ENCODE measurements at places on chromosomes 13 and 19.

DNA sequence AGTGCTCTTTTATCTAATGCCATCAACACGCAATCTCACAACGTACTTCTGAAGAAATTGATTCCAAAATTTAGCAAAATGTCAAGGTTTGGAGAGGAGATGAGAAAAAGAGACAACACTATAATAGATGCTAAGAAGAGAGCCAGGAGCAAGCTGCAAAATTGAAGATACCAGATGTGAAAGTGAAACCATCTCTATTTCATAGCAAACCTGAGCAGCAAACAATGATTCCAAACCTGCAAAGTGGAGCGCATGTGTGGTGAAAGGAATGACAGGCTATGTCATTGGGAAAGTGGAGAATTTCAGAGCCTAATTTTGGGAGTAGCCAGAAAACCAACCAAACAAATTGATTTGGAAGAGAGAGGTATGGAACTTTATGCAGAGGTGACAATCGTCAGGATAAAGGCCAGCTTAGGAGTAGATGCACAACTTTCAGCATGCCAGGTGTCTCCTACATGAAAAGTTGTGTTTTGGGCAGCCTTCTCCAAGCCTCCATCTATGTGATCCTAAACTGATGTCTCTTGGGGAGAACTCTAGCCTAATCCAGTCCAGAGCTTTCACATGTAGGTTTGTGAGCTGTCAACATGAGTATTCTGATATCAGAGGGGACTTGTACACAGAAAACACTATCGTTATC lies 158.4 kb upstream of the FNDC3A start:
- no peak for DNase-seq

- no peak for DNase-seq
Measured at GRCh38 chr19:55289117-55289796, 5.5 kb downstream of the BRSK1 start.

DNA sequence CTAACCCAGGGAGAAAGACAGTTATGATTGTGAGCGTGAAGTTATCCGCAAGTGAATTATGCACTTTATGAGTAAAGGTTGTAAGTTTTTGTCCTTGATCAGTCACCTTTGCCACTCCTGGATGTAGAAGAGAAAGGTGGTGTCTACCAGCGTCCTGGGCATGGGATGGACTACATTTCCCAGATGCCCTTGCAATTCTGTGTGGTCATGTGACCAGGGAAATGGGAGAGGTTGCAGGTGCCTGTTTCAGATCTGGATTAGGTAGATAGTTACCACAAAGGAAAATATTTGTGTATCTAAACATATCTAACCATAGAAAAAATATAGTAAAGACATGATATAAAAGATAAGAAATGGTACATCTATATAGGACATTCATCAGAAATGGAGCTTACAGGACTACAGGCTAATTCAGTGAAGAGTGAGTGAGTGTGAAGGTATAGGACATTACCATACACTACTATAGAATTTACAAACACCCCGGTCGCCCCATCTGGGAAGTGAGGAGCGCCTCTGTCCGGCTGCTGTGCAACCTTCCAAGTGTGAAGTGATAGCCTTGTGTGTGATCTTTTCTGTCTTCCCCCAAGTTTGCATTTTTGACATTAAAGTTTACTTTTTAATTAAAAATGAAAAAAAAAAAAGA lies 51.6 kb upstream of the CACNA1A start:
- DNase-seq, result no peak

DNA sequence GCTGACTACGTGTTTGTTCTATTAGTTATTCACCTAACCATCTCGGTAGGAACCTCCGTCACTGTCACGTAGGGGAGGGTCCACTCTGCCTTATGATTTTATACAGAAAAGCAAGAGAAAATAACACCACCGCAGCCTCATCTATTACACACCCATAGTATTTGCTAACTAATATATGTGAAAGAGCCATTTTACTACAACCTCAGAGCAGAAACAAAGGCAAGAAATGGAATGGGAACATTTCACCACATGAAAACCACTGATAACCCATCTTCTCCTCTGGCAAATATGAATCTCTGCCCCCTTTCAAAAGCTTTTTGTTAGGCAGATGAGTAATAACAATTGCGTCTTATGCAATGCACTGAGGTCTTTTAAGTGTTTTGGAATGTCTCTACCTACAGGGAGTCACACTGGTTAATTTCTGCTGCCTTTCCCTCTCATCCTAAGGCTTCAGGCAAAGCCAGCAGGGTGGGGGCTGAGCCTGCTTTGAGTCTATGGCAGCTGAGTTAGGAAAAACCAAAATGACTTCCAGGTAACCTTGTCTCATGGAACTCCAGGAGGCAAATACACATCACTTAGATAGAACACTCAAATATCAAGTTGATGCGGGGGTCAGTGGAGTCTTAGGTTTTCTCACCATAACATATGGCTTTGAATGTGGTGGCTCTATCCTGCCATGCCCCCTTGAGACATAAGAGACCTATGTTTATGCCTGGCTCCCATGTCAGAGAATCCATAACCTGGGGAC lies 15.0 kb downstream of the TSHZ3 start:
- no peak for DNase-seq

GRCh38 chr13:109412283-109412901 lies 374.0 kb downstream of the IRS2 start:
- no peak for DNase-seq

DNA sequence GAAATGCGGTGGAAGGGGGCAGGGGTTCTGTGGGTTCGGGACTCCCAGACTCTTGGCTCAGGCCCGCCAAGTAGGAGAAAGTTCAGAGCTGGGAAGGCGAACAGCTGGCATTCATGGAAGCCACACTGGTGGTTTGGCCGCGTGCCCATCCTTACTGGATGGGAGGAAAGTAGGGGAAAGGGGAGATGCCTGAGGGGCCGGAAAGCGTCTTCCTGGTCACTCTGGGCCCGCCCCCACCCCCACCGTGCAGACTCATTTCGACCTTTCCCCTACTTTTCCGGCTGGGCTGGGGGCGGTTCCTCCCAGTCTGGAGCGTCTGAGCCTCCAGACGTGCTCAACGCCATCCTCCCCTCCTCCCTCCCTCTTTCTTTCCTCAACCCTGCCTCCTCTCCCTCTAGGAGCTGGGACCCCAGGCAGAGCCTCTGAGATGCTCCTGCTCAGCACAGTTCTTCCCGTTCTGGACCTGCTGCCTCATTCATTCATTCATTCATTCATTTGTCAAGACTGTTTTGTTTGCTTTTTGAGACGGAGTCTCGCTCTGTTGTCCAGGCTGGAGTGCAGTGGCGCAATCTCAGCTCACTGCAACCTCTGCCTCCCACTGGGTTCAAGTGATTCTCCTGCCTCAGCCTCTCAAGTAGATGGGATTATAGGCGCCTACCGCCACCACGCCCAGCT lies 3.5 kb downstream of the ANGPTL4 start:
- DNase-seq, result no peak

- no peak for DNase-seq
Measured at GRCh38 chr13:113548171-113548641, 36.3 kb upstream of the TFDP1 start.

GRCh38 chr19:15563325-15563794 lies 51.7 kb upstream of the CYP4F8 start:
- no peak for DNase-seq

- DNase-seq, result no peak
Measured at GRCh38 chr13:112234131-112234875, 141.9 kb upstream of the SPACA7 start.

- DNase-seq, result no peak
Measured at GRCh38 chr19:19078801-19079200, 15.0 kb downstream of the SLC25A42 start.

GRCh38 chr19:49589502-49589905 lies 1.5 kb upstream of the PRR12 start:
- DNase-seq, result no peak

GRCh38 chr13:106426909-106427308 lies 108.6 kb downstream of the EFNB2 start:
- DNase-seq, result no peak

- no peak for DNase-seq
Measured at GRCh38 chr13:44697058-44697457, 120.9 kb upstream of the TSC22D1 start.

DNA sequence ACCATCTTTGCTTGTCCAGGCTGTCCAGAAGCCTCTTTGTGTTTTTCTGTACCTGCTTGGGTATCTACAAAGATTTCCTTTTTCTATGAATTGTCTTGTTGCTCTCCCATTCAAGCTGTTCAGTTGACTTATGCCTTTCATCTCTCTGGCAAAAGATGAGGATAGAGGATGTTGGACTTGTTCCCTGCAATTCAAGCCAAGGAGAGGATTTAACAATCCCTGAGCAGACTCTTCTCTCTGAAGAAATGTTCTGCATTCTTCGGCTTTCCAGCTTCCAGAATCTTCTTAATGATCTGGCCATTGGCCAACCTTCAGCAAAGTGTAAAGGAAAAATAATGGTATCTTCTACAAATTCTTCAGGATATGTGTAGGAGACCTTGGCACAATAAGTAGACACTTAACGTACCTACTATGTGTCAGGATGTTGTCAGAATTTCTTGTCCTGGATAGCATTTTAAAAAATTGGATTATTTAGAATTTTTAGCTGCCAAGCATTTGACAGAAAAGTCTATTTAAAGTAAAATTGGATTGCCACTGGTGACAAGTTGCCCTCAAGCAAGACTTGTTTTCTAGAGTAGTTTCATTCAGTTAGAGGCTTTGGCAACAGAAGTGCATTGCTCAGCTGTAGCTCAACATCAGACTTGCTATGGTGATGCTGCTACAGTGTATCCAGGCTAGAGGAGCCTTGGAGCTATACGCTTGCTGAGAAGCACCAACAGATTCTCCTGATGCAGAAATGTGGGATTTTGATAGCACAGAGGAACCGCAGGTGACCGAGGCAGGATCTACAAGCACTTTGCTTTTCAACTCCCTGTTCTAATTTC lies 455.7 kb downstream of the SUCLA2 start:
- DNase-seq, result no peak

- no peak for DNase-seq
Measured at GRCh38 chr13:72534951-72535640, 192.3 kb downstream of the MZT1 start.

DNA sequence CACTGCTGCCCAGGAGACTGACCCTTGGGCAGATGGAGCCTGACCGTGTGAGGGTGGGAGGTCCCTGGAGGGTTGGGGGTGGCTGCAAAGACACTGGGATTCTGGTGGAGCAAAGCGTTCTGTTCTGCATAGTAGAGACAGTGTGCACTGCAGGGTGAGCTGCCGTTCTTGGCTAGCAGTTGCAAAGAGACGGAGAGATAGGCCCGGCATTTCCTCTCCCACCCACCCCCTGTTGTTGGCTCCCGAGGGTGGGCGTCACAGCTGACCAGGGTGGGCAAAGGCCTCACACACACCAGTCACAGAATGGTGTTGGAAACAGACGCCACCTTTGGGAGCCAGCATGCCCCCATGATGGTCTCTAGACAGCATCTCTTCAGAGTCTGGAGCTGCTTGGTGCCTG lies 11.4 kb downstream of the TMEM255B start:
- no peak for DNase-seq

DNA sequence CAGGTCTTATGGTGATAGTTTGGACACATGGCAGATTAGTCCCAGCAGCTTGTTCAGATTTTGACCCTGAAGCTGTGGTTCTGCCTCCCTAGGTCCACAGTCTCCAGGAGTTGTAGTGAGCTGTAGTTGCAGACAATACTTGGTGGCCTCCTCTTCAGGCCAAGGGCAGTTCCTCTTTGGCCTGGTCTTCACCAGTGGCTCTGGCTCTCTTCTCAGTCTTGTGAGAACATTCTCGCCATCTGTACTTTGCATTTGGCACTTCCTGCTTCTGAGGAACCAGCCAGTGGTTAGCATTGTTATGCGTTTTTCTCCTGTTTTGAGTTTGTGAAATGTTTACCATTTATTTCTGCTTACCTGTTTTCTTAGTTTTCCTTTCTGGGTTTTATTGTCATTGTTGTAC lies 40.7 kb downstream of the PCCA start:
- DNase-seq, result no peak

GRCh38 chr19:16623066-16623465 lies 4.9 kb downstream of the MED26 start:
- DNase-seq, result no peak

DNA sequence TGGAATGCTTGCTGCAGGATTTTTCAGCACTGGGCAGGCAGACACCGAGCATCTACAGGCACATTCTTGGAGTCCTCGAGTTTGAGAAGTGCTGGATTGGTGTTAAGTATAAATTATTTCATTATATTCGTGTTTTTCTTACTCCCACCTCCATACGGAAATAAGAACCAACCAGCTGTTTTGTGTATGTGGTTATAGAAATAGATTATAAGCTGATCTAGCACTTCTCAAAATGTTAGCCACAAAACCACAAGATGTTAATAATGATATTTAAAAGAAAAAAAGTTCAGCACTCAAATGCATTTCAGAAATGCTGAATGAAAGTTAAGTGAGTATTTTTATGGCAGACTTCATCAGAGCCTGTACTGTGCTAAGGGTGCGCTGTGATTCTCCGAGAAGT lies 24.0 kb upstream of the TEX29 start:
- DNase-seq, result no peak

DNA sequence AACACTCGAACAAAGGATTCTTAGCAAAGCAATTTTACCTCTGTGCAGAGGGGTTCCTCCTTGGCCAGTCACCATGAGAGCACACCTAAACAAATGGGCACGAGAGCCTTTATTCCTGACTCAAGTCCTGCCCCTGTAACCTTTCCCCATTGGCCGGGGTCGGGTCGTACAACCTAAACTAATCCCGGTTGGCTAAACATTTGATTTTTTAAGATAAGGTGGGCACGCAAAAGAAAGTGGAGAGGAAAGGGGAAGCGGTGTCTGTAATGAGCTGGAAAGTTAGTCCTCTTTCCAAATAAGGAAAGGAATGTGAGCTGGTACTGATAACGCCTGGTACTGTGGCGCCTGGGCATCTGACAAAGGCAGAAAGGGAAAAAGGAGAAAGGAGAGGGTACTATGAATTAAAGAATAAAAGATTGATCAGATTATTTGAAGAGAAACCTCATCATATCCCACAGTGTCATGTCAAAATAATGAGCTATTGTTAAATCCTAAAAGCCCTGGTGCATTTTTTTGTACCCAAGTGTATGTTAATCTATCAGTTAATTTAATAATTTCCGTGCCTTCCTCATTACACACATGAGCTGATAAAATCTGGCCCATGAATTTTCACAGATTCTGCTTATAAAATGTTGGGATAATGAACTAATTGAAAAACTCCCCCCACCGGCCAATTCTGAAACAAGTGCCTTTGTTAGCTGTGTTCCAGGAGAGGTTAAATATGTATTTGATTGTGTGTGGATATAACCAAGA lies 335.7 kb downstream of the RFC3 start:
- no peak for DNase-seq

- no peak for DNase-seq
Measured at GRCh38 chr13:36190771-36191170, 23.6 kb downstream of the SOHLH2 start.

DNA sequence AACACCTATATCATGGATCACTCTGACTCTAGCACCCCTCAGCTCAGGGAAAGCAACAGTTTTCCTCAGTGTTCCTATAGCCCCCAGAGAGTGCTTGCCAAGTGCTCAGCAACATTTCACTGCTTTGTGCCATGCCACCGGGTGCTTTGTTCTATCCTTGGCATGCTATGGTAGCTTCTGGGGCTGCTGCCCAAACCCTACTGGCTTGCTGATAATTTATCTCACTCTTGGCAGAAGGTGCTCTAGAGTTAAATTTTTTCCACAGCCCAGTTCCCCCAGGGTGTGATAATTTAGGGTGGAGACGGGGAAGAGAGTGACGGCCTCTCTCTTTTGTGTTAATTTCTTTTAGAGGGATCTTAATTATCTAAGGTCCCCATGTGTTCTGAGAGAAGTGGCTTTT lies 12.6 kb upstream of the CSNK1A1L start:
- no peak for DNase-seq

- DNase-seq, result no peak
Measured at GRCh38 chr19:10719466-10719961, 1.6 kb downstream of the DNM2 start.

GRCh38 chr13:20002787-20003186 lies 44.3 kb downstream of the ZMYM2 start:
- no peak for DNase-seq

GRCh38 chr13:30466841-30467252 lies 1.1 kb upstream of the HMGB1 start:
- DNase-seq, result no peak

Measured in stimulated activated CD4-positive, alpha-beta T cell treated with anti-CD3 and anti-CD28 coated beads, Interleukin-1b, Interleukin-23, amount 100 ng/mL, for 1 hour (primary cell).